ENCODE measurements at places on chromosomes 1 and 21. TPM values are rescaled to one million over a fixed set of nuclear protein-coding genes. Genes with fewer than 3 reads are reported as not detected.

GRCh38 chr1:42145389-42145716 is 7.9 kb upstream of the GUCA2B start:
- DNase-seq: peak; percentile 13
- H3K4me1 ChIP-seq: no peaks in the 10 kb centered on the region
- H3K27me3 ChIP-seq: peaks cover 77% of the 10 kb centered on the region
- H3K4me3 ChIP-seq: no peak overlapping the region
- no peak overlapping the region for H3K27ac ChIP-seq

GRCh38 chr1:3999941-4000735 is 100.1 kb upstream of the C1orf174 start:
- H3K4me3 ChIP-seq: no peak overlapping the region
- H3K27me3 ChIP-seq: peaks cover 10% of the 10 kb centered on the region
- H3K27ac ChIP-seq: no peak overlapping the region
- H3K36me3 ChIP-seq: no peaks in the 10 kb centered on the region

DNA sequence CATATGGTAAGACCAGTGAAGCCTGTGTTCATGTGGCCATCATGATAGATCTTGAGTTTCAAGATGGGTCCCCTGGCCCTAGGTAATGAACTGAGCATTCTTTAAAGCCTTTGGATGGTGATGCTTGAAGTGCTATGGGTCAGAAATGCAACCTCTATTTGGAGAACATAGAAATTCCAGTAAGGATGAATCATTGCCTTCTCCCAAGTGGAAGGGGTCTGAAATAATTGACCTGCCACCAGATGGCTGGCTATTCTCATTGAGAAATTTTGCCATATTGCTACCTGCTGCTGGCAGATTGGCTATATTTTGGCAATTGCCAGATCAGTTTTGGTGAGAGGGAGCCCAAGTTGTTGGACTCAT is 739 bp upstream of the IFI6 start:
- peaks cover 19% of the 10 kb centered on the region for H3K4me1 ChIP-seq
- no peaks in the 10 kb centered on the region for H3K27me3 ChIP-seq
- H3K4me3 ChIP-seq: peak overlapping the region; percentile 54
- H3K36me3 ChIP-seq: no peaks in the 10 kb centered on the region

- H3K36me3 ChIP-seq: no peaks in the 10 kb centered on the region
- no peaks in the 10 kb centered on the region for H3K4me1 ChIP-seq
- H3K27ac ChIP-seq: peak overlapping the region; percentile 70
- H3K4me3 ChIP-seq: no peak overlapping the region
- peaks cover 11% of the 10 kb centered on the region for H3K27me3 ChIP-seq
- peak; percentile 24 for DNase-seq
Observed at GRCh38 chr21:45570826-45571601, 28.8 kb upstream of the SLC19A1 start.

The S100A2 gene
- not detected for total RNA-seq

DNA sequence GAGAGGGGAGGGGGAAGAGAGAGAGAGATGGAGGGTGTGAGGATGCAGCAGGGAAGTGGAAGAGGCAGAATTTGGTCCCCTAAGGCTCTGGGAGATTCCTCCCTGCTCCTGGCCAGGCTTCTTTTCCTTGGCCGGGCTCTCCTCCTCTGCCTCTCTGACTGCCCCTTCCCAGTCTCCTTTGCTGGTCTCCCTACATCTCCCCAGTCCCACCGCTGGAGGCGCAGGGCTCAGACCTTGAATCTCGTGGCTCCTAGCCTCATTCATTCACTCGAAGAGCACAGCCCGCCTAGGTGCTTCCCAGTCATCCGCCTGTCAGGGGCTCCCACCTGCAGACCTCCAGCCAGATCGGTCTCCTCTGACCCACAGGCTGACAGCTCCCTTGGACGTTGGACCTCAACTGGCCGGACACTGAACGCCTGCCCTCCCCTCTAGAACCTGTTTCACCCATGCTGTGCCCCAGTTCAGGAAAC is 76.5 kb downstream of the VWA5B1 start:
- no peaks in the 10 kb centered on the region for H3K36me3 ChIP-seq
- H3K27me3 ChIP-seq: peaks cover 97% of the 10 kb centered on the region
- DNase-seq: no peak
- peaks cover 13% of the 10 kb centered on the region for H3K4me1 ChIP-seq
- no peak overlapping the region for H3K27ac ChIP-seq

DNA sequence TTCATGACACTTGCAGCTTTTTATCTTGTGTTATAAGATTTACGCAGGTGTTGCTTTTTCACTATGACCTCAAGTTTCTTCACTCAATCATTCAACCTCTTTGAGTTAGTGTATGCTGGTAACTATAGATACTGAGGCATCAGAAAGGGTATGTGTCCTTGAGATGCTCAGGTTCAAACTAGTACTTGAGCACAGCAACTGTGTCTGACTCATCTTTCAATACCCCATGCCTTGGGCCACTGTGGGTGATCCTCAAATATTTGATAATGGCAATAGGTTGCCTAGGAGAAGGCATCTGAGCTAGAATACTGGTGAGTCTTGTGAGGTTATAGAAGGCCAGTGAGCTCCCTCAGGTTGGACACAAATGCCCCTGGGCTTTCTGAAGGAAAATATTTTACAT is 88.1 kb upstream of the SPATA6 start:
- no peak overlapping the region for H3K4me3 ChIP-seq
- H3K27me3 ChIP-seq: no peaks in the 10 kb centered on the region
- no peak for DNase-seq
- no peaks in the 10 kb centered on the region for H3K36me3 ChIP-seq

The EXO1 gene
- total RNA-seq: 5.5 TPM

DNA sequence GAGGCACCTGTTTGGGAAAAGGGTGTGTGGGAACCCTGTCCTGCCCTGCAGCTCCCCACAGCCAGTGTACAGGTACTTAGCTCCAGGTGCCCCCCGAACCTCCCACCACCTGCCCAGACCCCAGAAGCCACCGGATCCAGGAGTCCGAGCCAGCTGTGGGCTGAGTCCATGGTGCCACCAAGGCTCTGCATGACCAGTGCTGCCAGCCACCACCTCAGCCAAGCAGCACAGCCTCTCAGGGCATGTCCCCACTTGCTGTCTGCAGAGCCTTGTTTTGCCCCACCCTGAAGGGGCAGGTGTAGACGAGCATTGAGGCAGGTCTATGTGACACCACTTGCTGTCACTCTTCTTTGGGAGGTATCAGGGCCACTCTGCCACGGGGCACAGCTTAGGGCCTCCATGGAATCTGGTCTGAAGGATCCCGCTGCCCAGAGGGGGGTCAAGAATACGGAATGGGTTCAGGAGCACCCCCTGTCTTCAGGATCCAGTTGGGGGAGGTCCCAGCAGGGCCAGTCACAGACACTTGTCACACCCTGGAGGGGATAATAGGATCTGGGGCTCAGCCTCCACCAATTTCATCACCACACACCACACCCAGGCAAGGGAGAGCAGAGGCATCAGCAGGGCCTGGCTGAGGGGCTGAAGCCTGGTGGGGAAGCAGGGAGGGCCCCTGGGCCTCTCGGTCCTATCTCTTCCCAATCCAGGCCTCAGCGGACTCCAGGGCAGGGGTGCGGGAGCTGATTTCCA is 27.7 kb downstream of the ARHGEF19 start:
- H3K27ac ChIP-seq: peak overlapping the region; percentile 94
- H3K4me1 ChIP-seq: peaks cover 57% of the 10 kb centered on the region
- no peaks in the 10 kb centered on the region for H3K27me3 ChIP-seq
- no peak for DNase-seq

DNA sequence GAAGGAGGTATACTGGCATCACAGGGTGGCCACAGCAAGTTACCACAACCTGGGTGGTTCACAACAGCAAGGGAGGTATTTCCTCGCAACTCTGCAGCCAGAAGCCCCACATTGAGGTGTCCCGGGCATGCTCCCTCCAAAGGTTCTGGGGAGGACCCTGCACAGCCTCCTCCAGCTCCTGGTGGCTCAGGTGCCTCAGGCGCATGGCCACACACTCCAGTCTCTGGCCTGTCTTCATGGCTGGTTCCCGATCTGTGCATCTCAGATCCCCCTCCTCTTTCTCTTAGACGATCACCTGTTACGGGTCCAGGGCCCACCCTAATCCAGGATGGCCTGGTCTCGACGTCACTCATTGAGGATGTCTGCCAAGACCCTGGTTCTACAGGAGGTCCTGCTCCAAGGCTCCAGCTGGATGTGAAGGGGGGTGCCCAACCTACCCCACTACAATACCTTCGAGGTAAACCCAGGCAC is 6.7 kb upstream of the ARF1 start:
- H3K4me3 ChIP-seq: no peak overlapping the region
- H3K36me3 ChIP-seq: no peaks in the 10 kb centered on the region
- peaks cover 2% of the 10 kb centered on the region for H3K27me3 ChIP-seq
- H3K4me1 ChIP-seq: peaks cover under 1% of the 10 kb centered on the region
- H3K27ac ChIP-seq: no peak overlapping the region
- DNase-seq: peak; percentile 20

DNA sequence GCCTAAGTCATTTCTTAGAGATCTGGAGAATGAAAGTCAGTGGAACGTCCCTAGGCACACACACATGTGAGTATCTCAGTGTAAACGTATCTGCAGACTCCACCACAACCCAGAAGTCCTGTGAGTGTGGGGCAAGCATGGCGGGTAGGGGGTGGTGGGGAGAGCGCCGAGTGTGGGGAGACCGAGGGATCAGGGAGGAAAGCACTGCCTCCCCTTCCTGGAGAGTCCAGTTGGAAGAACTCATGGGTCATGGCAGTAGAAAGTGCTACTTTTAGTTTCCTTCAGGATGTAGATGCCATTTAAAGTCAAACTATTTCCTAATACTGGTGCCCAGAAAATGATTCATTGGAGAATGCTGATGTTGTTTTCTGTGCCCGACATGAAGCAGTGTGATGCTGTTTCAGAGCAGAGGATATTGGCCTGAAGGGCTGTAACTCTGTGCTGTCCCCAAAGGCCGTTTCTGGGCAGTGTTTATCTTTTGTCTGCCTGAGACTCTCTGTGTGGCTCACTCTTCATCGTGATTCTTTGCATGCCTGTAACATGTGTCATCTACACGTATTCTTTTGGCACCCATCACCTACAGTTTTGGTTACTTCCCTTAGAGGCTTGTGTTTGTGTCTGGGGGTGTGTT is 45.7 kb upstream of the TSPAN2 start:
- H3K36me3 ChIP-seq: no peaks in the 10 kb centered on the region
- H3K4me3 ChIP-seq: no peak overlapping the region
- no peaks in the 10 kb centered on the region for H3K27me3 ChIP-seq
- H3K27ac ChIP-seq: peak overlapping the region; percentile 58
- no peak for DNase-seq

- peaks cover 40% of the 10 kb centered on the region for H3K4me1 ChIP-seq
- no peaks in the 10 kb centered on the region for H3K27me3 ChIP-seq
- peak overlapping the region; percentile 2 for H3K27ac ChIP-seq
- DNase-seq: no peak
- no peaks in the 10 kb centered on the region for H3K36me3 ChIP-seq
Observed at GRCh38 chr1:66282343-66282852, 251.6 kb upstream of the SGIP1 start.

The RGS1 gene
- 2.6 TPM for total RNA-seq

The KLHDC8A gene
- total RNA-seq: 0.72 TPM

The FMO1 gene
- total RNA-seq: not detected

DNA sequence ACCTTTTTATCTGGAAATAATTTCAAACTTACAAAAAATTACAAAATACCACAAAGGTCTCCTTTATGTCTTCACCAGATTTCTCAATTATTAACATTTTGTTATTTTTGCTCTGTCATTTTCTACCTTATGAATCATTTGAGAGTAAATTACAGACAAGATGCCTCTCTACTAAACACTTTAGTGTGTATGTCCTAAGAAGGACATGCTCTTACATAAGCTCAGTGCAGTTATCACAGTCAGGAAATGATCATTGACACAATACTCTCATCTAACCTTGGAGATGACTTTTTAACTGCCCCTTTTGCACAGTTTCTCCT is 378.9 kb upstream of the RUNX1 start:
- no peaks in the 10 kb centered on the region for H3K27me3 ChIP-seq
- DNase-seq: no peak
- no peaks in the 10 kb centered on the region for H3K4me1 ChIP-seq

DNA sequence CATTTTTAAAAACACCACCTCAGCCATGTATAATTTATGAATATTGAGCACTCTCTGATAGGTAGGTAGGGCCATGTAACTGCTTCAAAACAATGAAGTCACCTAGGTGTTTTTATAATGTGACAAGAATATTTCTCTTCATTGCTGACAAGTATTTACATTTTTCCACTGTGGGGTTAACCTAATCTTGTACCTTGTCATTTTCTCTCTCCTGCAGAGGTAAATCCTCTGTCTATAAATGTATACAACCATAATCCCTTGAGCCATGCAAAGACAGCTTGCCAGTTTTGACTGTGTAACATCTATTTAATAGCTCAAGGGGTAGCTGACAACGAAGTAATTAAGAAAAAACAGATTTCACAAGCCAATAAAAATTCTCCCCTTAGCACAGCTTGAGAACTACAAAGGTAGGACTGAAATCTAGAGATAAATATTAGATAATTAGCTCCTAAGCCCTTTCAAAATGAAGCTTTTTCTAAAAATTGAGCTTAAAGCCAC is 137.6 kb upstream of the POGK start:
- no peaks in the 10 kb centered on the region for H3K36me3 ChIP-seq
- no peak overlapping the region for H3K27ac ChIP-seq
- H3K27me3 ChIP-seq: no peaks in the 10 kb centered on the region
- DNase-seq: no peak
- no peaks in the 10 kb centered on the region for H3K4me1 ChIP-seq

The CNR2 gene
- total RNA-seq: not detected

The DMRTA2 gene
- not detected for total RNA-seq

- peaks cover 76% of the 10 kb centered on the region for H3K4me1 ChIP-seq
- peaks cover 12% of the 10 kb centered on the region for H3K36me3 ChIP-seq
- H3K27ac ChIP-seq: no peak overlapping the region
- H3K4me3 ChIP-seq: no peak overlapping the region
- no peaks in the 10 kb centered on the region for H3K27me3 ChIP-seq
Observed at GRCh38 chr1:13769212-13769611, 69.2 kb downstream of the PRDM2 start.

GRCh38 chr1:92739669-92740524 is 45.0 kb downstream of the EVI5 start:
- DNase-seq: no peak
- no peak overlapping the region for H3K27ac ChIP-seq
- no peaks in the 10 kb centered on the region for H3K4me1 ChIP-seq
- no peak overlapping the region for H3K4me3 ChIP-seq

DNA sequence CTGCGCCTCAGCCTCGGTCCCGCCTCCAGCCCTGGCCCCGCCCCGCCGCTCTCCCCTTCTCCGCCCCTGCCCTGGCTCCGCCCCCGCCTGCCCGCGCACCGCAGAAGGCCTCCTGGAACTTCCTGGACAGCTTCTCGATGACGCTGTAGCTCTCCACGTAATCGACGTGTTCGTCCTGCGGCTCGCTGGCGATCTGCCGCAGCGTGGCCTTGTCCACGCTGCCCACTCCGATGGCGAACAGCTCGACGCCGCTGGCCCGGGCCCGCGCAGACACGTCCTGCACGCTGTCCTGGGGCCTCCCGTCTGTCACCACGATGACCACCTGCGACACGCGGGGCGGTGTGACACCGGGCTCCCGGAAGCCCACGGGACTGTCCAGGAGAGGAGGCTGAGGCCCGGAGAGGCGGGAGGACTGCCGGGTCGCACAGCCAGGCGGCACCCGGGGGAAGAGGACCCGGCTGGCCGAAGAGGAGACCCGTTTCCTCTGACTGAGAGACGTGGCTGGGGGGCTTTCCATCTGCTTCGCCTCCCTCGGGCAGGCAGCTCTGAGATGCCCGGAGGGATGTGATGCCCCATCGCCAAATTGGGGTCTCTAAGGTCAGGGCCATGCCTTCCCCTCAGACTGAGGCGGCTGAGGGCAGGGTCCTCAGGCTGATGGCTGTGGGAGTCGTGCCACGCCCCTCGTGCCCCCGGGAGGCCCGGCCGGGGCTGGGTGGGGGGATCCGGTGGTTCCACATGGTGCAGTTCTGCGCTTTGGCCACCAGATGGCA is 4.6 kb downstream of the MATN1 start:
- DNase-seq: peak; percentile 99
- peak overlapping the region; percentile 99 for H3K27ac ChIP-seq
- peaks cover 14% of the 10 kb centered on the region for H3K4me1 ChIP-seq
- no peaks in the 10 kb centered on the region for H3K36me3 ChIP-seq
